ENCODE measurements at places on chromosomes 12 and 14.

GRCh38 chr14:87152693-87153092 lies 840.3 kb downstream of the GALC start:
- no peak for DNase-seq
- H3K4me1 ChIP-seq: no peaks in the 10 kb centered on the region
- no peaks in the 10 kb centered on the region for H3K27me3 ChIP-seq
- no peak overlapping the region for H3K4me3 ChIP-seq
- no peak overlapping the region for H3K27ac ChIP-seq

- H3K4me3 ChIP-seq: no peak overlapping the region
- no peaks in the 10 kb centered on the region for H3K4me1 ChIP-seq
- peaks cover 23% of the 10 kb centered on the region for H3K27me3 ChIP-seq
Observed at GRCh38 chr14:69937367-69938081, 58.3 kb downstream of the SMOC1 start.

GRCh38 chr14:91238661-91239060 lies 5.8 kb downstream of the GPR68 start:
- H3K4me3 ChIP-seq: no peak overlapping the region
- H3K36me3 ChIP-seq: no peaks in the 10 kb centered on the region
- no peak overlapping the region for H3K27ac ChIP-seq
- H3K4me1 ChIP-seq: peaks cover 26% of the 10 kb centered on the region
- no peak for DNase-seq

GRCh38 chr14:98022541-98023520 lies 1225.6 kb downstream of the VRK1 start:
- no peak overlapping the region for H3K27ac ChIP-seq
- DNase-seq: no peak
- H3K36me3 ChIP-seq: no peaks in the 10 kb centered on the region
- H3K4me3 ChIP-seq: no peak overlapping the region
- H3K4me1 ChIP-seq: peaks cover 28% of the 10 kb centered on the region

DNA sequence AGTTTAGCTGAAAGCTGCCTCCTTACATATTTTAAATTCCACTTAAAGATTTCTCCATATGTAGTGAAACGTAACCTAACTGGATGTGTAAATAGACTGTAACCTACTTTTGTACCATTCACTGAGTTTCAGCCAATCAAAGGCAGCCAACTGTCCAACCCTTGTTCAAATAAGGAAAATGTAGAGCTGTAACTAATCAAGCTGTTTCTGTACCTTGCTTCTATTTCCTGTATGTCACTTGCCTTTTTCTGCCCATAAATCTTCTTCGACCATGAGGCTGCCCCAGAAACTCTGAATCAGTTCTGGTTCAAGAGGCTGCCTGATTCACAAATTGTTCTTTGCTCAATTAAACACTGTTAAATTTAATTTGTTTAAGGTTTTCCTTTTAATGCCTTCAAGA lies 6.3 kb downstream of the SLC7A8 start:
- H3K27me3 ChIP-seq: peaks cover 54% of the 10 kb centered on the region
- no peaks in the 10 kb centered on the region for H3K36me3 ChIP-seq
- H3K4me1 ChIP-seq: no peaks in the 10 kb centered on the region
- H3K4me3 ChIP-seq: no peak overlapping the region

DNA sequence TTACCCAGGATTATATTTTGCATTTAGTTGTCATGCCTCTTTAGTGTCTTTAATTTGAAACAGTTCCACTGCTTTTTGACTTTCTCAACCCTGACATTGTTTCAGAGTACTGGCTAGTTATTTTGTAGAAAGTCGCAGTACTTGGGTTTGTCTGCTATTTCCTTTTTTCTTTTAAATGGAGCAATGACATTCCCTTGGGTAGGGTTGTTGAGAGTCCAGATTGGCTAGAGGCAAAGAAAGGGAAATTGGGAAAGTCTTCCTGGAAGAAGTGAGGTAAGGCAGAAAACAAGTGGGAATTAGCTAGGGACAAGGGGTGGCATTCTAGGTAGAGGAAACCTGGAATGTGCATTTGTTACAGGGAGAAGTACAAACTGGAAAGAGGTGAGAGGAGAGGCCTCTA lies 245.9 kb downstream of the EMP1 start:
- no peaks in the 10 kb centered on the region for H3K4me1 ChIP-seq
- no peak overlapping the region for H3K4me3 ChIP-seq
- H3K27me3 ChIP-seq: no peaks in the 10 kb centered on the region
- H3K27ac ChIP-seq: no peak overlapping the region

GRCh38 chr12:117019866-117020265 lies 79.3 kb downstream of the TESC start:
- H3K27ac ChIP-seq: no peak overlapping the region
- H3K36me3 ChIP-seq: peaks cover 43% of the 10 kb centered on the region
- no peak overlapping the region for H3K4me3 ChIP-seq
- no peaks in the 10 kb centered on the region for H3K27me3 ChIP-seq
- H3K4me1 ChIP-seq: no peaks in the 10 kb centered on the region

- peaks cover 12% of the 10 kb centered on the region for H3K4me1 ChIP-seq
- no peak for DNase-seq
- H3K4me3 ChIP-seq: no peak overlapping the region
Observed at GRCh38 chr12:92765871-92766270, 63.1 kb downstream of the PLEKHG7 start.

DNA sequence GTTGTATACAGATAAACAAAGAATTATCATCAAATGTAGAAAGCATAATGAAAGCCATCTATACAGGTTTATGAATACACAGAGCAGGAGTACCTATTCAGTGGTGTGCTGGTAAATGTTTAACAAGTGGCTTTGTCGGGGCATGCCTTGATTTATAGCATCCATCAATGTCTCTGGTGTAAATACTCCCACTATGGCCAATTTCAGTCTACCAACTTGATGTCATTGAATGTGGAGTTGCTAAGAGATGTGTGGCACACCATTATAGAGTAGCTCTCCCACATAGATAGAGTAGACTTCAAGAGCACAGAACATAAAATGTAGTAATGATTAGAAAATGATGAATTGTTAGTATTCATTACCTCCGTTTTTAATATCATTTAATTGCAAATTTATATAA lies 9.3 kb downstream of the GRIP1 start:
- H3K4me1 ChIP-seq: no peaks in the 10 kb centered on the region
- H3K36me3 ChIP-seq: no peaks in the 10 kb centered on the region
- DNase-seq: no peak
- no peak overlapping the region for H3K4me3 ChIP-seq
- H3K27me3 ChIP-seq: no peaks in the 10 kb centered on the region
- no peak overlapping the region for H3K27ac ChIP-seq

DNA sequence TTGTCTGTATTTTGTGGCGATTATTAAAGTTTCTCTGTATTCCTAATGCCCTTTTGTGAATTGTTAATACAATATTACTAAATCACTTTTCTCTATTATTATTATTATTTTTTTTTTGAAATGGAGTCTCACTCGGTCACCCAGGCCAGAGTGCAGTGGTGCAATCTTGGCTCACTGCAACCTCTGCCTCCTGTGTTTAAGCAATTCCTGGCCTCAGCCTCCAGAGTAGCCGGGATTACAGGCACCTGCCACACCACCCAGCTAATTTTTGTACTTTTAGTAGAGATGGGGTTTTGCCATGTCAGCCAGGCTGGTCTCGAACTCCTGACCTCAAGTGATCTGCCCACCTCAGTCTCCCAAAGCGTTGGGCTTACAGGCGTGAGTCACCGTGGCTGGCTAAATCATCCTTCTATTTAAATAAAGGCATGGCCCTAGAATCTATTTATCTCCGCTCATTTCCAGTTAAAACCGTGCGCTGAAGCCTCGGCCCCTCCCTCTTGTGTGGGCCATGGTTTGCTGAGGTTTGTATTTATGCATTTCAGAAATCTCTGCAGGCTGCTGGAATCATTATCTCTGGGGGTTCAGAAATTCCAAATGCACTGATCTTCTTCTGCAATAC lies 1136.4 kb upstream of the TMEM132C start:
- no peak for DNase-seq
- H3K27me3 ChIP-seq: no peaks in the 10 kb centered on the region
- no peaks in the 10 kb centered on the region for H3K36me3 ChIP-seq
- no peak overlapping the region for H3K4me3 ChIP-seq
- no peaks in the 10 kb centered on the region for H3K4me1 ChIP-seq

GRCh38 chr12:25769082-25769945 lies 189.2 kb upstream of the RASSF8 start:
- H3K4me1 ChIP-seq: no peaks in the 10 kb centered on the region
- no peak overlapping the region for H3K4me3 ChIP-seq
- DNase-seq: no peak
- no peak overlapping the region for H3K27ac ChIP-seq
- no peaks in the 10 kb centered on the region for H3K36me3 ChIP-seq

- no peaks in the 10 kb centered on the region for H3K4me1 ChIP-seq
- no peaks in the 10 kb centered on the region for H3K27me3 ChIP-seq
- peaks cover 27% of the 10 kb centered on the region for H3K36me3 ChIP-seq
- H3K27ac ChIP-seq: no peak overlapping the region
- H3K4me3 ChIP-seq: no peak overlapping the region
- no peak for DNase-seq
Observed at GRCh38 chr12:25208554-25208953, 13.5 kb downstream of the ETFRF1 start.

DNA sequence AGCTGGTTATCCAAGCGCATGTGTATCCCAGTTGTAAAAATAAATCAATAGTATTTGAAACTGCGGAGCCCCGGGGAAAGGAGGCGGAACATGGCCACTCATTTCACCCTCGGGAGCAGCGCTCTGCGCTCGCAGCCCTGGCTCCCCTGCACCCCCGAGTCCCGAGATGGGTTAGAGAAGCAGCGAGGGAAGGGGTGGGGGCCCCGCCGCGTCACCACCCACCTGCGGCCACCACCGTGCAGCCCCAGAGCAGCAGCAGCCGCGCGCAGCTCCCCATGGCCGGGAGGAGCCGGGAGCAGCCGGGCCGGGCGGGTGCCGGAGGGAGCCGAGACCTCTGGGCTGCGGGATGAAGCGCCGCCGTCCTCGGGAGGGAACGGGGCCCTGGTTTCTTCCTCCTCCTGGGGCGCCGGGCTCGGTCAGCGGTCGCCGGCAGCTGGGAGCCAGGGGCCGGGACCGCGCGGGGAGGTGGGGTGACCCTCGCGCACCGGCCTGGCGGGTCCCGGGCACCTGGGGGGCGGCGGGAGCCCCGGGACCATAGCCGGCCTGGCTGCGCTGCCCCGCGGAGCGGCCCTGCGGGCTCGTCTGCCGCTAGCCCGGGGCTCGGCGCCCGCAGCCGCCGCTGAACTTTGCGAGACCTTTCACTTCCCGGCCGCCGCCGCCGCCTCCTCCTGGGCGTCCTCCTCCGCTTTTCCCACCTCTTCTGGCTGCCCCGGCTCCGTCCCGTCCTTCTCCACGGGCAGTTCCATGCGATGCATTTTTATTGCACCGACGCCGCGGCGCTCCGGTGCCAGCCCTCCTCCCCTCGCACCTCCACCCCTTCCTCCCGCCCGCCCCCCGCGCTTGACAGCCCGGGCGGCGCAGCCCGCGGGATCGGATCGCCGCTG lies at the start of gene NTN4:
Gene NTN4 (minus strand): TSS at position 732 of the 884 bp plus-strand sequence. CDS start 455 bp downstream, at position 277.
- H3K4me3 ChIP-seq: peak within 1 kb of the TSS; percentile 53
- peaks cover 66% of the 10 kb centered on the region for H3K27me3 ChIP-seq
- no peaks in the 10 kb centered on the region for H3K36me3 ChIP-seq
- H3K4me1 ChIP-seq: peaks cover 14% of the 10 kb centered on the region
- DNase-seq: peak; percentile 20
- H3K27ac ChIP-seq: no peak within 1 kb of the TSS

DNA sequence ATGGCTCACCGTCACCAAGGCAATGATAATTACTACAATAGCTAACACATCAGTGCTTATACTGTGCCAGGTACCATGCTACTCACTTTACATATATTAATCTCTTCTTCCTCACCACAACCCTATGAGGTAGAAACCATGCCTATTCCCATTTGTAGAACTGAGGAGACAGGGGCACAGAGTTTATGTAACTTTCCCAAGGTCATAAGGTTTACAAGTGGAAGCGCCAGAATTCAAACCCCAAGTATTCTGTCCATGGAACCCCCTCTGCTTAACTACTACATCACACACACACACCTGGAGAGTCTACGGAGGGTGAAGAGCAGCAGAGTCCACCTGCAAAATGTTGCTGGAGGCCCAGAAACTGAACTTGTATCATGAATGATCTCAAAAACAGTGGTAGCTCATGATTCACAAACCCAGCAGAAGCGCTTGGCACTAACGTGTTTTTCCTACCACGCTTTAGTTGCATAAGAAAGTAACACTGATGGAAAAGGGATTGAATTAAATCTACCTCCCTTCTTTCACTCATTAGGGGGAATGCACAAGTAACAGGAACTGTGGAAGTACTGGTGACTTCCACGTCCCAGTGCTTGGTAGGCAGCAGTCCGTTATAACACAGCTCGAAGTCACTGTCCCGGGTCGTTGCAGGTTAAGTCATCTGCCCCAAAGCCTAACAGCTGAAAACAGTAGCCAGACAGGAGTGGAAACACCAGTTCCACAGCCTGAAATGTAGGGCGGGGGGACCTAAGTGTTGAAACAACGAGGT lies 2.0 kb downstream of the ITPR2 start:
- no peaks in the 10 kb centered on the region for H3K36me3 ChIP-seq
- peak overlapping the region; percentile 61 for H3K27ac ChIP-seq
- H3K27me3 ChIP-seq: no peaks in the 10 kb centered on the region
- H3K4me1 ChIP-seq: peaks cover 60% of the 10 kb centered on the region
- DNase-seq: peak; percentile 30

- no peak overlapping the region for H3K27ac ChIP-seq
- peaks cover 12% of the 10 kb centered on the region for H3K4me1 ChIP-seq
- no peak overlapping the region for H3K4me3 ChIP-seq
- peaks cover 25% of the 10 kb centered on the region for H3K36me3 ChIP-seq
- no peak for DNase-seq
- no peaks in the 10 kb centered on the region for H3K27me3 ChIP-seq
Observed at GRCh38 chr12:8953773-8954402, 4.4 kb upstream of the M6PR start.

DNA sequence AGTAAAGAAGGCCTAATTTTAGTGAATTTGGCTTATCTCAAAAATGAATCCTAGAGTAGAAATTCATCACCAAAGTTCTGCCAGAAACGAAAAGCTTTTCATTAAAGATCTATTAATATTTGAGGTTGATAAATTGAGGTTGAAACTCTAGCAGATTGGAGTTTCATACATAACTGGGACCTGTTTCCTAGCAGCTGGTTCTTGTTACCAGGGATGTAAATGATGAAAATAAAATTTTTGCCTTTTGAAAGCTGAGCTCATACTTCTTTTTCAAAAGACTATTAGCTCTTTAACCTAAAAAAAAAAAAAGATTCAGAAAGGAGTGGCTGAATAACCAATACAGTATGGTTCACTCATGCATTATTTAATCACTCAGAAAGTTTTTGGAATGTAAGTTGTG lies 98.3 kb downstream of the PTGER2 start:
- no peaks in the 10 kb centered on the region for H3K4me1 ChIP-seq
- no peaks in the 10 kb centered on the region for H3K27me3 ChIP-seq

GRCh38 chr14:70018713-70019211 lies 139.5 kb downstream of the SMOC1 start:
- H3K4me3 ChIP-seq: no peak overlapping the region
- no peaks in the 10 kb centered on the region for H3K36me3 ChIP-seq
- no peak overlapping the region for H3K27ac ChIP-seq

DNA sequence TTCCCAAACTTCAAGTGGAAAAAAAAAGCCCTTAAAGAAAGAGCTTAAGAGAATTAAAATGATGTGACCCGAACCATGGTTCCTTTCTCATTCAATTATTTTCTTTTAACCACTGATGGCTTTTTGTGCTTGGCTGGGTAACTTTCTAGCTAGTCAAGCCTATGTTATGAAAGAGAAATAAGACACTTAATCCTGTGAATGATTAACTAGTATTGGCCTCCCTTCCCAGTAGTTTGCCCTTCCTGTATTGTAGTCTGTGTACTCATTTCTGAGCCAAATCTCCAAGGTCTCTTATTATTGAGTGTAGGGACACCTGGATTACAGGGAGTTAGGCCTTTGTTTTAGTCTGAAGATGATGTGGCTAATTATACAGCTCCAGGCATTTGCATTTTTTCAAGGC lies 353.0 kb downstream of the RAD51B start:
- no peaks in the 10 kb centered on the region for H3K4me1 ChIP-seq
- no peaks in the 10 kb centered on the region for H3K36me3 ChIP-seq
- DNase-seq: no peak
- H3K4me3 ChIP-seq: no peak overlapping the region
- no peak overlapping the region for H3K27ac ChIP-seq
